ENCODE measurements at places on chromosomes 4 and X.

- peak; percentile 3 for DNase-seq
These were observed 334.0 kb upstream of the NDST3 start for GRCh38 chr4:117700111-117700892.

DNA sequence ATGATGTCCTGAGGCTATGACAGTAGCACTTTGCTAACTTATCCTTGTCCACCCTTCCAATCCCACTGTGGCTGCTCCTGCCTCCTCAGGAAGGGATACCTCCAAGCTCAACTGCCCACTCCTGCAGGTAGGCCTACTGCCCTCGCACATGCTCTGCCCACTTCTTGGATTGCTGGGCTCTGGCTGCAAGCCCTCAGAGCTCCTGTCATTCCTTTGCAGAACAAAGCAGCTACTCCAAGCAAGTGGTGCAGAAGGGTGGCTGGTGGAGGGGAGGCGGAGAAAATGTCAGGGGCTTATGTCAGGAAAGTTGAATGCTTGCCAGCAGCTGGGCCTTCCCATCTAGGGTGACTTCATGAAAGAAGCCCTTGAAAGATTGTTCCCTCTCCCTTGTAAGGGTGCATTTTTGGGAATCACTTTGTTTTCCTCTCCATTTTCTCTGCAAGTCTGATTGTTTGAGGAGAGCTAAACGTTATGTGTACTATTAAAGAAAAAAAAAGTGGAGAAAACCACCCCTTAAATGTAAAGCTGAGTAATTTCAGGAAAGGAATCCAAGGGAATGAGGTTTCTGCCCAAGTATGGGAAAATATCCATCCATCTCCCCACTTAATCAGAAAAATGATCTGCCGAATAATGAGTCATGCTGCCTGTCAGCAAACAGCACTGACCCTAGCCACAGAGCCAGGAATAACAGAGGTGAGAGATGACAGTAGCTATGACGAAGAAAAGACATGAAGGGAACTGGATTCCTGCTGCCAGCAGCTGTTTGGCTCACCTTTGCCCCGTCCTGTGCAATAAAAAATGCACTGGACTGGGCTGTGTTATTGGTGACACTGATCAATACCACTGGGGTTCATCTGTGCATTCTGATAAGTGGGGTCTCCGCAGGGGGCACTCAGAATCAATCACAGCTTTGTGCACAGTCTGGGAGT lies 102.0 kb downstream of the RTL5 start:
- no peak for DNase-seq

DNA sequence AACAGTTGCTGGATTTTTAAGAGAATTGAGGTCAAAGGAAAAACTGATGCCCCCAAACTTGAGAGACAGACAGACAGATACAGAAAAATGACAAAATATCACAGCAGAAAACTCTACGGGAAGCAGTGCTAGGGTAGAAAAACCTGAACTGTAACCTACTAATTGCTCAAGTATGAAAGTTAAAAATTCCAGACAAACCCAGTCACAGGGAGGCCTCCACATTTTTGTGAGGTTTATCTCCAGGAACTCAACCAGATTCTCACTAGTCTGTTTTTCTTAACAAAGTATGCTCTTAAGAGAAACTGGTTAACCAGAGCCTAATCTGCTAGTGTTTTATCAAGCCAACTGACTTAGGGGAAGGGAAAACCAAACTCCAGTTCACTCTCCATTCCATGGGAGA lies 19.9 kb upstream of the PPP3CA start:
- no peak for DNase-seq

- DNase-seq = no peak
These were observed 104.0 kb downstream of the CPZ start for GRCh38 chr4:8696369-8697127.

GRCh38 chr4:90126805-90127204 lies 389 bp upstream of the CCSER1 start:
- no peak for DNase-seq

DNA sequence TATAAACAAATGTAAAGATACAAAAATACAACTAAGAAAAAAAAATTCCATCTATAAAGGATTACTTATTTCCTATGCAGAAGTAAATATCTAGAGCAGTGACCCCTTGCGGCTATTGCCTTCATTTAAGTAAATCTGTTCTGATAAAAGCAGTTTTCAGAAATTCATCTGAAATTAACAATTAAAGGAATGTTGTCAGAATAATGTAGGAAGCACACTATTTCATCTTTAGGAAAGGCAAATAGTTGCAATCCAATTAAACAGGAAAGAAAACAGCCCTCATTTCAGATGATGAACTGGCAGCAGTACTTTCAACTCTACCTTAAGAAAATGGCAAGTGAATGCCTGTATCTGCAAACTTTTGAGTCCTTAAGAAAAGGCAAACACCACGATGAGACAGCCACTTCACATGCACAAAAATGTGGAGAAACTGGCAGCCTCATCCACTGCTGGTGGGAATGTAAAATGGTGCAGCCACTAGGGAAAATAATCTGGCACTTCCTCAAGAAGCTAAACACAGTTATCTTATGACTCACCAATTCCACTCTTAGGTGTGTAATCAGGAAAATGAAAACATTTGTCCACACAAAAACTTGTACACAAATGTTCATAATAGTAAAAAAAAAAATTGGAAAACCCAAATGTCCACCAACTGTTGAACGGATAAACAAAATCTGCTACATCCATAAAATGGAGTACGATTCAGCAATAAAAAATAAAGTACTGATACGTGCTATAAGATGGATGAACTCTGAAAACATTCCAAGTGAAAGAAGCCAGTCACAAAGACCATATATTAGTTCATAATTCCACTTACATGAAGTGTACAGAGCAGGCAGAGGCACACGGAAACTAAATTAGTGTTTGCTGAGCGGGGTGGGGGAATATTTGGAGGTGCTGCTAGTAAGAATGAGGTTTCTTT lies 2.0 kb upstream of the THAP9 start:
- no peak for DNase-seq

- no peak for DNase-seq
These were observed 158.5 kb upstream of the MXRA5 start for GRCh38 chrX:3504916-3505315.

Data from activated CD4-positive, alpha-beta T cell treated with anti-CD3 and anti-CD28 coated beads, Interleukin-2, Interleukin-4, amounts not matched to agents 100 ng/mL and 50 ng/mL, durations not matched to agents 16 hours and 8 hours (primary cell).